HepG2 (cell line): ENCODE measurements at places on chromosomes 3 and 15. TPM values are rescaled to one million over a fixed set of nuclear protein-coding genes. Genes with fewer than 3 reads are reported as not detected.

- H3K27me3 ChIP-seq: no peaks in the 10 kb centered on the region
- H3K36me3 ChIP-seq: no peaks in the 10 kb centered on the region
- no peak overlapping the region for H3K4me3 ChIP-seq
- DNase-seq: no peak
These were observed 414.5 kb downstream of the GRM7 start for GRCh38 chr3:7275396-7275795.

- H3K4me3 ChIP-seq: no peak overlapping the region
- H3K27me3 ChIP-seq: peaks cover 4% of the 10 kb centered on the region; the same call in 1 of the 2 replicates
- no peaks in the 10 kb centered on the region for H3K36me3 ChIP-seq
- no peak overlapping the region for H3K27ac ChIP-seq
- H3K4me1 ChIP-seq: no peaks in the 10 kb centered on the region
These were observed 194.5 kb downstream of the RPLP1 start for GRCh38 chr15:69647142-69647513.

GRCh38 chr3:33629219-33629618, 88.8 kb downstream of the CLASP2 start:
- no peaks in the 10 kb centered on the region for H3K36me3 ChIP-seq
- H3K27ac ChIP-seq: no peak overlapping the region
- H3K27me3 ChIP-seq: no peaks in the 10 kb centered on the region
- no peak for DNase-seq
- H3K4me3 ChIP-seq: no peak overlapping the region

DNA sequence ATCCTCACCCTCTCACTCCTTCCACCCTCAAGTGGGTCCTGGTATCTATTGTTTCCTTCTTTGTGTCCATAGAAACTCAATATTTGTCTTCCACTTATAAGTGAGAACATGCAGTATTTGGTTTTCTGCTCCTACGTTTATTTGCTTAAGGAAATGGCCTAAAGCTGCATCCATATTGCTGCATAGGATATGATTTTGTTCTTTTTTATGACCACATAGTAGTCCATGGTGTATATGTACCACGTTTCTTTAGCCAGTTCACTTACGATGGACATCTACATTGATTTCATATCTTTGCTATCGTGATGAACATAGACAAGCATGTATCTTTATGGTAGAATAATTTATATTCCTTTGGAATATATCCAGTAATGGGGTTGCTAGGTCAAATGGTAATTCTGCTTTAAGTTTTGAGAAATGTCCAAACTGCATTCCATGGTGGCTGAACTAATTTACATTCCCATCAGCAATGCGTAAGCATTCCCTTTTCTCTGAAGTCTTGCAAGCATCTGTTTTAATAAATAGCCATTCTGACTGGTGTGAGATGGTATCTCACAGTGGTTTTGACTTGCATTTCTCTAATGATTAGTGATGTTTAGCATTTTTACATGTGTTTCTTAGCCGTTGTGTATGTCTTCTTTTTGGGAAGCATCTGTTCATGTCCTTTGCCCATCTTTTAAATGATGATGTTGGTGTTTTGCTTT, 650.2 kb downstream of the ZNF385D start:
- no peak overlapping the region for H3K27ac ChIP-seq
- no peak overlapping the region for H3K4me3 ChIP-seq
- no peaks in the 10 kb centered on the region for H3K36me3 ChIP-seq
- H3K4me1 ChIP-seq: no peaks in the 10 kb centered on the region
- H3K27me3 ChIP-seq: no peaks in the 10 kb centered on the region

- no peak overlapping the region for H3K27ac ChIP-seq
- no peak for DNase-seq
- no peaks in the 10 kb centered on the region for H3K27me3 ChIP-seq
- no peaks in the 10 kb centered on the region for H3K4me1 ChIP-seq
- no peaks in the 10 kb centered on the region for H3K36me3 ChIP-seq
These were observed 646.6 kb downstream of the TUSC7 start for GRCh38 chr3:117356091-117356705.

DNA sequence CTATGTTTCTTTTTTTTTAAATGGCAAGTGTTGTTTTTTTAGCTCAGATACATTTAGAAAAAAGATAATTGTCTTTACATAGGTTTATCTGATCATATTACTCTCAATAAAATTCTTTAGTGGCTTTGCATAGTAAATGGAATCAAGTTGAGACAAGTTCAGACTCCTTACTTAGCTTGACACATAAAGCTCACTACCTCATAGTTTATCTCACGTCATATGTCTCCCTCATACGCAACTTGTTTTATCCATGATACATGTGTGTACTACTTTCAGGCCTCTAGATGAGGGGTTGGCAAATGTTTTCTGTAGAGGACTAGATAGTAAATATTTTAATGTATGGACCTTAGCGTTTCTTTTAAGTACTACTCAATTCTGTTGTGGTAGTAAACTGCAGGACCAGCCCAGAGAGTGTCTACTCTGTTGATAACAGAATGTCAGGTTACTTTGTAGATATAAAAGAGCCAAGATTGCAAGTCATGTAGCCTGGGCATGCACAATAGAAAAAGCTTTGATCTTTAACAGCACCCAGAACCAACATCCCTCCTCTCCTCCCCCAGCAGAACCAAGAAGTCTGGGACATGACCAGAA, 28.2 kb upstream of the MGA start:
- no peak overlapping the region for H3K27ac ChIP-seq
- H3K4me3 ChIP-seq: no peak overlapping the region
- H3K4me1 ChIP-seq: peaks cover 52% of the 10 kb centered on the region
- no peaks in the 10 kb centered on the region for H3K36me3 ChIP-seq

ZNF385D gene
- not detected in 2 replicates for total RNA-seq

CCRL2 gene
- total RNA-seq: not detected in 2 replicates
